Endothelial cell (in vitro differentiated cells): ENCODE measurements at places on chromosomes 7 and 10. TPM values are rescaled to one million over a fixed set of nuclear protein-coding genes. Genes with fewer than 3 reads are reported as not detected.

The TBATA gene
- not detected for total RNA-seq

The NEURL1 gene
- 0.69 TPM for total RNA-seq

The TEX47 gene
- not detected for total RNA-seq

The HOXA1 gene
- total RNA-seq, result 3.5 TPM

The HILPDA gene
- total RNA-seq, result 13.1 TPM

The UNCX gene
- total RNA-seq, result not detected

The MYPN gene
- total RNA-seq, result not detected

The FEZF1 gene
- total RNA-seq, result 0.28 TPM

The UPK3BL2 gene
- 9.3 TPM for total RNA-seq

The PDK4 gene
- 0.23 TPM for total RNA-seq

The PLXDC2 gene
- total RNA-seq, result 73.1 TPM

The MRPS16 gene
- total RNA-seq, result 78.6 TPM

The RASSF4 gene
- total RNA-seq, result 9.6 TPM

The LLCFC1 gene
- not detected for total RNA-seq

The MAGI2 gene
- 6.3 TPM for total RNA-seq

The PRSS37 gene
- not detected for total RNA-seq

The DCLRE1A gene
- total RNA-seq, result 7.5 TPM

The SUGCT gene
- 1.6 TPM for total RNA-seq

The TAC1 gene
- 9.1 TPM for total RNA-seq

The SH2B2 gene
- 2.6 TPM for total RNA-seq

The MYO3A gene
- total RNA-seq, result 11.4 TPM

The LEP gene
- not detected for total RNA-seq

The DOCK4 gene
- 99.2 TPM for total RNA-seq

The CNPY1 gene
- not detected for total RNA-seq

The CAMK1D gene
- 4.1 TPM for total RNA-seq

The CALML5 gene
- total RNA-seq, result not detected

The KCNH2 gene
- total RNA-seq, result 3.4 TPM

The DLX6 gene
- total RNA-seq, result not detected

The SRRM3 gene
- 27.1 TPM for total RNA-seq

The C7orf33 gene
- total RNA-seq, result not detected

The RRP12 gene
- 19.5 TPM for total RNA-seq

The PLEKHS1 gene
- not detected for total RNA-seq

The AGMO gene
- total RNA-seq, result not detected

The RADIL gene
- total RNA-seq, result 2.4 TPM

The GIMAP1 gene
- total RNA-seq, result 3.6 TPM

The MUC12 gene
- 1.3 TPM for total RNA-seq

The NPC1L1 gene
- total RNA-seq, result not detected

The FAM25A gene
- not detected for total RNA-seq

The FZD1 gene
- total RNA-seq, result 38.7 TPM

The FGL2 gene
- total RNA-seq, result not detected

The RNF148 gene
- 1.6 TPM for total RNA-seq

The METTL27 gene
- total RNA-seq, result 6.1 TPM

The TMEM60 gene
- total RNA-seq, result 9.5 TPM

The ACTL6B gene
- not detected for total RNA-seq

The SYT15 gene
- total RNA-seq, result 0.77 TPM

The RGR gene
- not detected for total RNA-seq

The WDR37 gene
- total RNA-seq, result 32.6 TPM

The PITX3 gene
- not detected for total RNA-seq

The NXPH1 gene
- not detected for total RNA-seq

The STN1 gene
- total RNA-seq, result 11.5 TPM

The NKX2-3 gene
- 0.82 TPM for total RNA-seq

The CALY gene
- not detected for total RNA-seq

The NCOA4 gene
- 191 TPM for total RNA-seq

The SEPTIN14 gene
- total RNA-seq, result not detected

The BTRC gene
- total RNA-seq, result 27.5 TPM

The CFAP58 gene
- 0.28 TPM for total RNA-seq
